ENCODE measurements at places on chromosomes 7 and 10.

- DNase-seq, result no peak
These were observed 518 bp upstream of the COMMD3 start for GRCh38 chr10:22315455-22316285.

DNA sequence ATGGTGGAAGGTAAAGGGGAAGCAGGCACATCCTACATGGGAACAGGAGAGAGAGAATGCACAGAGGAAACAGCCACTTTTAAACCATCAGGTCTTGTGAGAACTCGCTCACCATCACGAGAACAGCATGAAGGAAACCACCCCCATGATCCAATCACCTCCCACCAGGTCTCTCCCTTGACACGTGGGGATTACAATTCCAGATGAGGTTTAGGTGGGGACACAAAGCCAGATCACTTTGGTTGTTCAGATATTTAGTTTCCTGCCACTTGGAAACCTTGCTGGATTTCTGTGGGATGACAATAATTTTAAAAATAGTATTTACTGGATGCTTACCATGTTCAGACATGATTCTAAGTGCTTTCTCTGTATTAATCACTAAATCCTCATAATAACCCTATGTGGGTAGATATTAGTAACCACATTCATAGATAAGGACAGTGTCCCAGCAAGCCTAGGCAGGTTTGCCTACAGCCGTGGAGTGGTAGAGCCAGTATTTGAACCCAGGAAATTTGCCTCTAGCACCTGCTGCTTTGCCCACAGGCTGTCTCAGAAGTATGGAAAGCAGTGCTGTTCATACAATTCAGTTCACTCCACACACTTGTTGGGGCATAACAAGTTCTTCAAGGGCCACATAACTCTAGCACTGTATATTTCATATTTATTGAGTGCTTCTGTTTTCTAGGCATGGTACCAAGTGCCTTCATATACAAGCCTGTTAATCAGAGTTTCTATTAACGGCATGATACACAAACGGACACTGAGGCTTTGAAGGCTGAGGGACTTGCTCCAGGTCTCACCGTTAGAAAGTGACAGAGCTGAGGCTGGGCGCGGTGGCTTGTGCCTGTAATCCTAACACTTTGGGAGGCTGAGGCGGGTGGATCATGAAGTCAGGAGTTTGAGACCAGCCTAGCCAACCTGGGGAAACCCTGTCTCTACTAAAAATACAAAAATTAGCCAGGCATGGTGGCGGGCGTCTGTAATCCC, 8.3 kb downstream of the TLL2 start:
- DNase-seq, result no peak

DNA sequence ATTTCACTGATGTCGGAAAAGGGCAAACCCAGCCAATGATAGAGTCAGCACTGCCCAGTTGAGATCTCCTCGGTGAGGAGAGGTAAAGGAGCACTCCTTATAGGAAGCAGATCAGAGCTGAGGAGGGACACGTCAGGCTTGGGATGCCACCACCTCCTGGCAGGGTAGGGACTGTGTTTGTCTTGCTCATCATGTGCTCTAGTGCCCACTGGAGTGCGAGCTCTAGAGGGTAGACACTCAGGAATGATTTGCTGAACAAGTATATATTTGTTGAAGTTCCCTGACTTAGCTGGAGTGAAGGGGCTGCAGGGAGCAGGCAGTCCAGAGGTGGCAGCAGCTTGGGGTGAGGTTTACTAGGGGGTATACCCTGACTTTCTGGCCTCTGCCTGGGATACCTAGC, 146.5 kb downstream of the NOC3L start:
- no peak for DNase-seq

GRCh38 chr7:131927770-131928423, 371.5 kb upstream of the PODXL start:
- no peak for DNase-seq

GRCh38 chr7:146764458-146764857, 647.9 kb downstream of the CNTNAP2 start:
- DNase-seq, result no peak

DNA sequence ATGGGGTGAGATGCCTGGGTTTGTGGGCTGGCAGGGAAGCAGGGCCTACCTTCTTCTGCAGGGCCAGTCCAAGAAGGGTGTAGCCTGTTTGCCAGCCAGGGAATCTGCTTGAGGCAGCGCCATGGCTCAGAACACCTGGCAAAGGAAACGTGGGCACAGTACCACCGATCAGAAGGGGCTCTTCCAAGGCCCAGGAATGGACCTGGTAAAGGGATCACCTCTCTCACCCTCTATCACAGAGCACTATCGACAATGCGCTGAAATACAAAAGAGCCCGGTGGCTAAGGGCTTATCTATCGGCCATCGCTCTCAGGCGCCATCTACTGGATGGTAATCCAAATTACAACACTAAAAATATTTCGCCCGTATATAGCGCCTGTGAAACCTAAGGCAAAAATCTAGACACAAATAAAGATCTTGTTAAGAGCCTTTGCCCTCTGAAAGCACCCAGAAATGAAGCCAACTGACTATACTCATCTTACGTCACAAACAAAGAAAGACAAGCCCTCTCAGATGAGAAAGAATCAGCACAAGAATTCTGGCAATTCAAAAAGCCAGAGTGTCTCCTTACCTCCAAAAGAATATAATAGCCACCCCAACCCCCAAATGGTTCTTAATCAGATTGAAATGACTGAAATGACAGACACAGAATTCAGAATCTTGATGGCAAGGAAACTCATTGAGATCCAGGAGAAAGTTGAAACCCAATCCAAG, 217.8 kb upstream of the HPS1 start:
- peak; percentile 48 for DNase-seq

GRCh38 chr7:80974396-80975358, 55.8 kb upstream of the SEMA3C start:
- no peak for DNase-seq

Measured in CD4-positive, alpha-beta T cell treated with Interleukin-15 for 4 hours (primary cell).